ENCODE measurements at places on chromosomes 3 and 15.

- DNase-seq, result no peak
Observed at GRCh38 chr15:62605282-62605681, 437.3 kb upstream of the TPM1 start.

GRCh38 chr3:20658491-20658890 lies 472.5 kb upstream of the SGO1 start:
- DNase-seq, result no peak

- peak; percentile 28 for DNase-seq
Observed at GRCh38 chr3:134652886-134653630, 2.2 kb upstream of the KY start.

- DNase-seq, result no peak
Observed at GRCh38 chr3:50373146-50374051, 14.1 kb upstream of the TMEM115 start.

GRCh38 chr3:49378249-49378895 lies 20.2 kb upstream of the GPX1 start:
- no peak for DNase-seq

DNA sequence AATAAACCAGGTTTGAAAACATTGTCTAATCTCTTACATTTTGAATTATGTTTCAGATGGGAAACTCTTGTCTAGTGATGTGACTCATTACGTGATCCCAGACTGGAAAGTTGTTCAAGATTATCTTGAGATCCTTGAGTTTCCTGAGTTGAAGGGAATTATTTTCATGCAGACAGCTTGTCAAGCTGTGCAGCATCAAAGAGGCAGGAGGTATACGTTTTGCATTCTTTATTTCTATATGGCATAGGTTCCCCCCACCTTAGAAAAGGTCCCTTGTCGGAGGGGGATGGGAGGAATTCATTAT lies 1.5 kb downstream of the DIS3L start:
- DNase-seq, result no peak

DNA sequence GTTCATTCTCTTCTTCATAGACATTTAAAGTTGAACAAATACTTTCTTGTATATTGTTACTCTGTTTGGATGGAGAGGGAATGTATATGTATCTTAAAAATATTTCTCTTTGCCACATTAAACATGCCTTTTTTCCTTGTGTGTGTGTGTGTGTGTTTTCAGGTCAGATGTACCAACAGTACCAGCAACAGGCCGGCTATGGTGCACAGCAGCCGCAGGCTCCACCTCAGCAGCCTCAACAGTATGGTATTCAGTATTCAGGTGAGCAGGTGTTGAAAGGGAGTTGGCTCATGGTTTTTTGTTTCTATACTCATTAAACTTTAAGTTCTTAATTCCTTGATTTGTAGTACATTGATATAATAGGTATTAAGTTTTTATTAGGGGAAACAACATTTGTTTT lies 35.4 kb downstream of the TFG start:
- no peak for DNase-seq

GRCh38 chr15:68576235-68576892 lies 2.4 kb upstream of the CORO2B start:
- DNase-seq, result no peak

DNA sequence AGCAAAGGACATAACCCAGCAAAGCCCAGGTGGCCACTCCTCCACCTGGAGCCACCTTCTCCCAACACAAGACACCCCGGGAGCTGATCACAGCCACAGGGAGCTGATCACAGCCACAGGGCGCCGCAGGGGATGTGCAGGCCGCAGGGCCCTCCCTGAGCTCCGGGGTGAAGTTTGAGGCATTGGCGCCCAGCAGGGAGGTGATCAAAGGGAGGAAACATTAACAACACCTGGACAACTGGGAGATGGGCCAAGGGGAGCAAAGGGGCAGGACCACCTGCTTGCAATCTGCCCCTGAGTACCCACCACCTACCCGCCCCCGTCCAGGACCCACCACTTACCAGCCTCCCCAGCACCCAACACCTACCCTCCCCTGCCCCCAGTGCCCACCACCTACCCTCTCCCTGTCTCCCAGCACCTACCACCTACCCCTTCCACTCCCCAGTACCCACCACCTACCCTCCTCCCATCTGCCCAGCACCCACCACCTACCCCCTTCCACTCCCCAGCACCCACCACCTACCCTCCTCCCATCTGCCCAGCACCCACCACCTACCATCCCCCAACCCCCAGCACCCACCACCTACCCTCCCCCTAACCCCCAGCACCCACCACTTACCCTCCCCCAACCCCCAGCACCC lies 2.4 kb downstream of the UROC1 start:
- no peak for DNase-seq

DNA sequence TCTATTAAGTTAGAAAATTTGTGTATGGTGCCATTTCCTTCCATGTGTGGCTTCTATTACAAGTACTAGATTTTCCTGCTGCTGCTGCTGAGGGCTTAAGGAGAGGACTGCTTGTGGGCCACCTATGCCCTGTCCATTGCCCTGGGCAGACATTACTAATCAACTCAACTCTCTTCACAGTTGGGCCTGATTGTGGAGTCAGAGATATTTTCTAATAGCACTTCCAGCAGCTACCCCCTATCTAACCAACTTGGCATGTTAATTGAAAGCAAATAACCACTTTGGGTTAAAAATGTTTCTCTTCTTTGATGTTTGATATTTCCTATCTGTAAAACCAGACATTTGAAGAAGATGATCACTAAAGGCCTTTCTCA lies 242.0 kb downstream of the EDEM1 start:
- DNase-seq, result no peak

DNA sequence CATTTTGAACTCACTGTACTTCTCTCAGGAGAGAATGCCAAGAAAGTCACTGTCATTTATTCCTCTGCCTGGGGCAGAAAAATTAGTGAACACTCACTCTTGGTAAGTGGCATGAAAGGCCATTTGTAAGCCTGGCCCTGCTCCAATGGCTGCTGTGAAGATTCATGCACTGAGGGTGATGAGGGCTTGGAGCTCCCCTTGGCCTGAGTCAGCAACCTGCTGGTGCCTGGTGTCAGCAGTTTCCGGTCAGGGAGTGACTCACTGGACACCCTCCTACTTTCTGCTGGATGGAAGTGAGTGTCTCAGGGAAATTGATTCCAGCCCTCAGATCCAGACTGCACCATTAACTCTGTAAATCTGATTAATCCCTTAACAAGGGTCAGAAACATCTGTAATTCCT lies 37.6 kb downstream of the TRA2B start:
- DNase-seq, result no peak

- DNase-seq, result no peak
Observed at GRCh38 chr15:82571722-82572222, 31.5 kb upstream of the RPS17 start.

DNA sequence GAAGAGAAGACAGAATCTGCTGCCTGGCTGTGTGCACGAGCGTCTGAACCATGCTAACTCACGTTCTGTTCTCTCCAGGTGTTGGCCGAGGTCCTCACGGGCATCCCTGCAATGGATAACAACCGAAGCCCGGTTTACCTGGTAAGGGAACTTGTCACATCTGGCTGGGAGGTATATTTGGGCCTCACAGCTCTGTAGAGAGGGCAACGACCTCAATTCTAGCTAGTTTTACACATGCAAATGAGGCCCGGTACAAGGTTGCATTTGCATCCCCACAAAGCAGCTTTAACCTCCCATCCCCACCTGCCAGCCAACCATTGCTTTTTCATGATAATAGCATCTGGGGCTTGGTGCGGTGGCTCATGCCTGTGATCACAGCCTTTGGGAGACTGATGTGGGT lies 22.0 kb upstream of the TATDN2 start:
- no peak for DNase-seq

DNA sequence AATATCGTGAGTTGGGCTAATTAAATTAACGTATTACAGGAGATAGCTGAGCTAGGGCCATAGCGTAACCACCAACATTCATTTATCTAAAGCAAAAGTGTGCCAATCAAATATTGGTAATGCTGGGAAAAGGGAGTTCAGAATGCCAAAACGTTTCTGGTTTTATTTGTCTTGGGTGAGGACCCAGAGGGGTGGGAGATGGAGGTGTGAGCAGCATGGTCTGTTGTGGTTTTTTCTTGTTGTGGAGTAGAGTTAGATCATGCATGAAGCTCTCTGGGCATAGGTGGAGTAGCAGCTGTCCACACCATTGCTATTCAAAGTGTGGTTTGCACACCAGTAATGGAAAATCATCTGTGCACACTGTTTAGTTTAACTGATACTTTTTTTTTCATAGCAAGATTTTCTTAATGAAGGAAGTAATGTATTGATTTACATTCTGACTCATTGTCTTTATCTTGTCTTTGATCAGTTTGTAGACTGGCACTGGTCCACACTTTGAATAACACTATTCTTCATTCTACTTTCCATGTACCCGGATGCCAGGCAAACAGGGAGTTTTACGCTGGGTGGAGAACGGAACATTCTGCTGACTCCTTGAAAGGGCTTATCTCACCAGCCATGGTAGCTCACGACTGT lies 50.8 kb upstream of the CRTC3 start:
- DNase-seq, result no peak

DNA sequence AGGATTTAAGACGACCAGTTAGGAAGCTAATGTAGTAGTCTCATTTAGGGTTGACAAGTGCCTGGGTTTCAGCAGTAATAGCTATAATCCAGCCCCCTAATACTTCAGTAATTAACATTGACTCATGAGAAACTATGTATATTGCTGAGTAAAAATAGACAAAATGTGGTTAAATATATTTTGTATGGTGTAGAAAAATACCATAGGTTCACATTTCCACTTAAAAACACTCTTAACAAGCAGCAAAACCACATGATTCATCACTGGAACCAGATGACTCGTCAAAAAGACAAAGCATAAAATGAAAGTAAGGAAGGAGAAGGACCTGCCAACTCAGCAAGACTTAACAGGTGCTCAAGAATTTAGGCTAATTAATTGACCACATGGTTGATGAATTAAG lies 288.9 kb downstream of the EFHB start:
- no peak for DNase-seq

DNA sequence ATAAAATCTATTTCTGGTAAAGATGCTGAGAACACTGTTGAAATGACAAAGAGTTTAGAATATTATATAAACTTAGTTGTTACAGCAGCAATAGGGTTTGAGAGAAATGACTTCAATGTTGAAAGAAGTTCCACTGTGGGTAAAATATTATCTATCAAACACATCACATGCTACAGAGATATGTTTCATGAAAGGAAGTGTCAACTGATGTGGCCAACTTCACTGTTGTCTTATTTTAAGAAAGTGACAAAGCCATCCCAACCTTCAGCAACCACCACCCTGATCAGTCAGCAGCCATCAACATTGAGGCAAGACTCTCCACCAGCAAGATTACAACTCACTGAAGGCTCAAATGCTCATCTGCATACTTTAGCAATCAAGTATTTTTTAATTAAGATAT lies 20.2 kb downstream of the TMEM39A start:
- no peak for DNase-seq

DNA sequence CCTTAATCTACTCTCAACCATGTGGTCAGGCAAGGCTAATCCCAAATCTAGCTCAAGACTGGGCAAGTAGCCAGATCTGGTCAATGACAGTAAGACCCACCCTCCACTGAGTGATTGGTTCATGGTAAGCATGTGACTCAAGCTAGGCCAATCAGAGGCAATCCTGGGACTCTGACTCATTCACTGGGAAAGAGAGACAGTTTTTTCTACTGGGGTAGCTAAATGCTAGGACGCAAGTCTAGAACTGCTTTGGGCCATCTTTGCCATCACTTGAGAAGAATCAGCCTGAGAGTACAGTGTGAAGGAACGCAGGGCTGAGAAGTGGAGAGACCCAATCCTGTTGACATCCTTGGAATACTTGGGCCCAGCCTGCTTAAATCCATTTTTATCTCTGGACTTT lies 9.4 kb upstream of the RAD18 start:
- DNase-seq, result no peak

- DNase-seq, result no peak
Observed at GRCh38 chr3:157491136-157491535, 12.1 kb downstream of the VEPH1 start.

DNA sequence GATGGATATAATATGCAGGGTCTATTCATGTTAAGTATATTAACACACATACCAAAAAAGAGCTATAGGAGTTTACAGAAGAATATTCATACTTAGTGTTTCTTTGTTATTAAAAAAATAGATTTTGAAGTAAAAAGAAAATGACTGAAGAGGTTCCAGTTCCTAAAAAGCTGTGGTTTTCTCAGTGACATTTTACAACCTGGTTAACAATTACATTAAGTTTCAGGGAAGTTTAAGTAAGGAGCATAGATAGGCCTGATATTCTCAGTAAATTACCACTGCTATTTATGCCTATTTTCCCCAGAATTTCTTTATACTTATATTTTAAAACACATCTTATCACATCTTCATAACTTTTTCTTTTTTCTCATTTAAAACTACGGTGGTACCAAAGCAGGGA lies 43.6 kb upstream of the SPTSSB start:
- DNase-seq, result no peak

- DNase-seq, result no peak
Observed at GRCh38 chr3:30539772-30540171, 66.6 kb upstream of the TGFBR2 start.

- DNase-seq, result no peak
Observed at GRCh38 chr3:160765211-160765610, 9.2 kb downstream of the PPM1L start.

GRCh38 chr3:78823859-78824258 lies 943.9 kb downstream of the ROBO1 start:
- DNase-seq, result no peak

- DNase-seq, result no peak
Observed at GRCh38 chr3:61771976-61772375, 210.6 kb downstream of the PTPRG start.

GRCh38 chr3:36193448-36193847 lies 186.9 kb upstream of the STAC start:
- DNase-seq, result no peak

DNA sequence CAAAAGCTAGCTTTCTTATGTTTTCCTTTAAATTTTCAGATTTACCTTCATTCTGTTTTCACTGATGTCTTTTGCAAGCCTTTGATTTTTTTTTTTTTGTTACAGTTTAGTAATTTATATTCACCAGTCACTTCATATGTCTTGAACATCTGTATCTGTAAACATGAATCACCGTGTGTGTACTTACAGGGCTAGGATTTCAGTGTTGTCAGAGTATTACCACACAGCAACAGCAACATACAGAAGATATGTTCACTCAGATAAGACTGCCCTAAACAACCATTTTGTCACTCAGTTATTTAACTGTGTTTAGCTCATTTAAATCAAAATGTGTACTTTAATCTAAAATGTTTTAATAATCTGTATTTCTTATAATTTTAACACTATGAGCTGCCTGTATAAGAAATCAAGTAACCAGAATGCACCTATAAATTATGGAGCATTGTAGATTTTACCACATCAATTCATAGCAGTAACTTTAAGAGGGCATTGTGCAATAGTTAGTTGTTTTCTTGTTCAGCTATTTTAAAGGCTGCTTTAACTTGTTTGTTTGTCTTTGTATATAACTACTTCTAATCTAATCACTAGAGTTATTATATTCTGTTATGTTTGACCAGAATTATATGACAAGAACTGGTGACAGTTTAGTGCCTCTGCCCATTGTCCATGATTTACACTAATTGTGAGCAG lies 50.4 kb downstream of the GHSR start:
- no peak for DNase-seq

DNA sequence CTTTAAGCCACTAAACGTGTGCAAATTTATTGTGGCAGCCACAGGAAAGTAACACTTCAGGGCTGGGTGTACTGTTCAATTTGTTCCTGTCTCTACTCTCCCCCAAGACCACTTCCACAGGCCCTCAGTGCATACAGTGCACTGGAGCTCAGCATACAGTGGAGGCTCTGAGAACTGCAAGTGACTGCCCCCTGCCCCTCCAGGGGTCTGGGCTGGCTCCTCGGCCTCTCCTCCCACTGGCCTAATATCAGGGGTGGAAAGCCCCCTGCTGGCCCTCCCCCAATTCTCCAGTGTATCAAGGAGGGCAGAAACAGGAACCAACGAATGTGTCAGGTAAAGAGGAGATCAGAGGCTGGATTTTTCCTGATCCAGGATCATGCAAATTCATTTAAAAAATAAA lies 19.9 kb upstream of the HEG1 start:
- no peak for DNase-seq

Measured in activated CD8-positive, alpha-beta memory T cell treated with anti-CD3 and anti-CD28 coated beads for 24 hours (primary cell).